ENCODE measurements at places on chromosomes 2 and 18.
A peak's percentile ranks its signal among the peaks of the same experiment; 100 is the strongest.

GRCh38 chr18:56083097-56083521, 495.1 kb upstream of the TCF4 start:
- peak; percentile 18 for DNase-seq

DNA sequence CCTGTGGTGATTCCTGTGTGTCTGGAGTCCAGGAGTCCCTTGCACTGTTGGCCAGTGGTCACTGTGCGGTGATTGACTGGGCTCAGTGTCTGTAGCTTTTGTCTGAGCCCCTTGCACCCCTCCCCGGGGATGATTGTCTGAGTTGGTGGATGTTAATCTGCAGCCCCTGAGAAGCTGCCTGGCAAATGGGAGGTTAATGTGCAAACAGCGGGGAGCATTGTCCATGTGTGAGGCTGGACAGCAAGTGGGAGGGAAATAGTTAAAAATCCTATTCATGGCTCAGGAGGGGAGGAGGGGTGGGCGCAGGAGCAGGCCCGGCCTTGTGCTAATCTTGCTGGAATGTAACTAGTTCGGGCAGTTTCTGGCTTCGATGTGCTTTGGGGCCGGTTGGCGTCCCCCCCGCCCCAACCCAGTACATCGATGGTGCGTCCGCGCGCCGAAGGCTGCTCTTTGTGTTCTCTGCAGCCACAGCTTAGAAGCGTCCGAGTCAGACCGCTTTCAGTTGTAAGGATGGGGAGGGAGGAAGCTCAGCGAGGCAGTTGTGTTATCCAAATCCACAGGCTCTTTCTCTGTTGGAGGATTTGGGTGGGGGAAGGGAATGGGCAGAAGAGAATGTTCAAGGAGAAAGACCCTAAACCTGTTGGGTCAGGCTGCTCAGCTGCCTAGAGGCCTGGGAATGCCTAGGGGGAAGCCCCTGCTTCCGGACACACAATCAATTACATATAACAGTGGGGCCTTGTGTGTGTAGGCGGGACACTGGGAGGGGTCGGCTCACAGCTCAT, 71.8 kb downstream of the TGOLN2 start:
- DNase-seq = peak; percentile 37

- DNase-seq = no peak
Measured at GRCh38 chr2:132999421-132999820, 329.4 kb upstream of the LYPD1 start.

DNA sequence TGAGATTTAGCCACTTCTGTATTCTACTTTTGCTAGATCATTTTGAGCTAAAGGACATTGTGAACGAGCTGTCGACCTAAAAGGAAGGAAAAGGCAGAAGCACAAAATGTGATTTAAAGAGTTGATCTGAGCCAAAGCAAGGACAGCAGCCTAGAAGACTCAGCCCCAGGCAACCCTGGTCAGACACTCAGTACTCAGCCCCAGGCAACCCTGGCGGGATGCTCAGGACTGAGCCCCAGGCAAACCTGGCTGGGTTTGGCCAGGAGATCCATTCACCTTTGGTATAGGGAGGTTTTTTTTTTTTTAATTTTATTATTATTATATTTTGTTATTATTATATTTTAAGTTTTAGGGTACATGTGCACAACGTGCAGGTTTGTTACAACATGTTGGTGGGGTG, 34.3 kb upstream of the PXDN start:
- no peak for DNase-seq

GRCh38 chr2:88542668-88543067, 84.6 kb downstream of the EIF2AK3 start:
- DNase-seq = no peak

Measured in body of pancreas (tissue), 4 donors.